ENCODE measurements at places on chromosomes 5 and 9. TPM values are rescaled to one million over a fixed set of nuclear protein-coding genes. Genes with fewer than 3 reads are reported as not detected.

Gene PIP5KL1
- 9.0 TPM for total RNA-seq

- no peak for DNase-seq
Measured at GRCh38 chr5:36573438-36573837, 33.0 kb upstream of the SLC1A3 start.

Gene PPP3R2
- total RNA-seq: 0.34 TPM

Gene FLT4
- total RNA-seq: 1.8 TPM

Gene RAD50
- 51.6 TPM for total RNA-seq

DNA sequence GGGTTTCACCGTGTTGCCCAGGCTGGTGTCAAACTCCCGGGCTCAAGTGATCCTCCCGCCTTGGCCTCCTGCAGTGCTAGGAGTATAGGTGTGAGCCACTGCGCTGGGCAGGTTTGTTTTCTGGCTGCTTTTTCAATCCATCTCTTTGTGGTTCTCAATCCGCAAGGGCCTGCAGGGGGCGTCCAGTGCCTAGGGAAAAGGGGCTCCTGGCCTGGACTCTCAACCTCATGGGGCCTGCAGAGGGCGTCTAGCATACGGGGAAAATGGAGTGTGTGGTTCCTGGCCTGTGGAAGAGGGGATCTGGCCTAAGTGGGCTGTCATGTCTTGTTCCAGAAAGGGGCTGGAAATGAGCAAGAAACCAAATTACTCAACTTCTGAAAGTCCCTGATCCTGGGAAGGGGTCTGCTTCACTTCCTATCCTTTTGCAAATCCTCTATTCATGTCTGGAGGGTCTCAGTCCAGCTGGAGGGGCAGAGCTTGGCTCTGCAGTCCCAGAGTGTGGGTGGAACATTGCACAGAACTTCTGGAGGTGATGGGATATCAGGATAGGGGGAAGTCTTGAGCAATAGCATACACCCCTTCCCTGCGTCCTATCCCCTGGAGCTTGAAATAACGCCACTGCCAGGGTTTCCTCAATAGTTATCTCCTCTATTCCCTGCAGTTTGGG is 12.7 kb upstream of the CCL27 start:
- DNase-seq: peak; percentile 66

Gene PNPLA7
- total RNA-seq: 5.7 TPM

GRCh38 chr5:142640316-142641005 is 45.4 kb downstream of the FGF1 start:
- no peak for DNase-seq

- DNase-seq: no peak
Measured at GRCh38 chr5:11797132-11797531, 107.1 kb downstream of the CTNND2 start.

- no peak for DNase-seq
Measured at GRCh38 chr5:56319526-56320181, 86.5 kb upstream of the ANKRD55 start.

DNA sequence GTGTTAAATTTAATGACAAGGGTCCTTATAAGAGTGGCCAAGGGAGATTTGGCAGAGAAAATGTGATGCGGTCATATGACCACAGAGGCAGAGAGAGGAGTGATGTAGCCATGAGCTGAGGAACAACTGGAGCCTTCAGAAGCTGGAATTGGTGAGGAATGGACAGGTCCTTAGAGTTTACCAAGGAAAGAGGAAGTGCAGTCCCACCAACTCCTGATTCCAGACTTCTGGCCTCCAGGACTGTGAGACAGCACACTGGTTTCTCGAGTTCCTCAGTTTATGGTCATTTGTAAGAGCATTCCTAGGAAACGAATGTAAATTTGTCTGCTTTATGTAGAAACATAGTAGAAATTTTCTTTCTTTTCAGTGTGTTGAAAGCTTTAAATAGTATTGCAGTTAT is 410.1 kb downstream of the CDH18 start:
- no peak for DNase-seq

GRCh38 chr5:175321927-175322532 is 122.0 kb downstream of the DRD1 start:
- peak; percentile 48 for DNase-seq

GRCh38 chr9:70947511-70947910 is 173.9 kb downstream of the TRPM3 start:
- DNase-seq: no peak

- no peak for DNase-seq
Measured at GRCh38 chr9:107548298-107549142, 59.0 kb upstream of the KLF4 start.

GRCh38 chr5:16492398-16493140 is 27.0 kb upstream of the ZNF622 start:
- DNase-seq: no peak

DNA sequence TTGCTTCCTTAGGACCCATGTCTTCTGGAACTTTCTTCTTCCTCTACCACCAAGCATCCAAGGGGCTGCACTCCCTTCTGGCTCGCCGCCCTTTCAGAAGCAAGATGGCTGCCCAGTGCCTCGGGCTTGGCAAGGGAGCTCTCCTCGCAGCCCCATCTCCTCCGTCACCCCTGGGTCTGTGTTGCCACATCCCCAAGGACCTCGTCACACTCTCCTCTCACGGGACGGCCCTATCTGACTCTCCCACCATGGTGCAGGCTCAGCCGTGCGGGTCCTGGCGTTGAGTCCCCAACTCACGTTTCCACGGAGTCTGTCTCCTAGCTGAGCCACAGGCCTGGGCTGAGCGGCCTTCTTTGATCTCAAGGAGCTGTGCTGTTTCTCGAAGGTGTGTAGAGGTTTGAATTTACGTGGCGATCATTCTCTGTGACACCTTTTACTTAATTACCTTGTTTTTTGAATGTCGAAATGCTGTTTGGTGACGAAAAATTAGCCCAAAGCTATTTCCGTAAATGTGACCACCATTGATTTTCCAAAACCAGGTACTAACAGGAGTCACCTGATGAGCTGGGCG is 15.0 kb upstream of the SCGB3A1 start:
- no peak for DNase-seq

DNA sequence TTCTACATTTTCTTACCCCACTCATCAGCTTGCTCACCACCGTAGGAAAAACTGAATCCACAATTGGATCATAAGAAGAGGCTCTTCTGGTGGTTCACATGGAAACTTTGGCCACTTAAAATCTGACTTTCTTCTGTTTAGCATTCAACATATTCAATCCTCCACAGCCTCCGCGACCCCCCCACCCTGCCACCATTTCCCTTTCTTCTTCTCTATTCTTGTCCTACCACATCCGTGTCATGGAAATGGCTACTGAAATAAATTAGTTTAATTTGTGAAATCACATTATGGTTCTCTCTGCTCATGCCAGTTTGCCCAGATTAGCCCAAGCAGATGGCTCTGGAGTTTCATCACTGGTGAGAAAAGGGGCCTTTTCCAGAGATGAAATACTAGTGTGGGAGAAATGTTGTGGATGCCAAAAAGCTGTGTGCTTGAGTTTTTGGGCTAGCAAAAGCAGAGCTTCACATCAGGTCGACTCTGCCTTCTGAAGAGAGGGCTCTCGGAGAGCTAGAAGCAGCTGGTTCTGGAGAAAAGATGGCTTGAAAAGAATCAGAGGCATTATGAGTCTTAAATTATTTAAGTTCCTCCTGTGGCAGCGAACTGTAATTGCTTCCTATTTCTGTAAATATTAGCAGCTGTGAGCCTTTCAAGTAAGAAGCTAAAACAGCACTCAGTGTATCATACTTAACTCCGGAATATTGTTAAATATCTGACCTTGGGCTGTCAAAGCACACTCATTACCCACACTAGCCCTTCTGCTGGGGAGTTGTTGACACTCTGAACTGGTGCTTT is 107.1 kb downstream of the MAT2B start:
- no peak for DNase-seq

DNA sequence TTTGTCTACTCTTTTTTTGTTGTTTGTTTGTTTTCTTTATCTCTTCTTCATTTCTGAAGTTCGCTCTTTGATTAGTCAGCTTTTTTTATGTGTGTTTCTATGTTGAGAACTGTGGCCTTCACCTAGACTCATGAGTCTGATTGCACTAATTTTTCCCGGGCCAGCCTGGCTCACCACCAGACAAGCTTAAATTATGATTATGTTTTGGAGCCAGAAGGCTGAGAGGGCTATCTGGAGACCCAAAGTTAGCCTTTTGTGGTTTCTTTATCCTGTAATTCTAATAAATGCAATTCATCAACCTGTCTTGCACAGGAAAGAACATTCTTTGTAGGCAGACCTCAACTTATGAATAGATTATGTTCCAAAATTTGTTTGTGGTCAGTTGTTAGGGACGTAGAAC is 20.8 kb upstream of the ACTBL2 start:
- no peak for DNase-seq

- DNase-seq: no peak
Measured at GRCh38 chr5:151935135-151935695, 10.6 kb upstream of the GLRA1 start.

Gene LECT2
- not detected for total RNA-seq

DNA sequence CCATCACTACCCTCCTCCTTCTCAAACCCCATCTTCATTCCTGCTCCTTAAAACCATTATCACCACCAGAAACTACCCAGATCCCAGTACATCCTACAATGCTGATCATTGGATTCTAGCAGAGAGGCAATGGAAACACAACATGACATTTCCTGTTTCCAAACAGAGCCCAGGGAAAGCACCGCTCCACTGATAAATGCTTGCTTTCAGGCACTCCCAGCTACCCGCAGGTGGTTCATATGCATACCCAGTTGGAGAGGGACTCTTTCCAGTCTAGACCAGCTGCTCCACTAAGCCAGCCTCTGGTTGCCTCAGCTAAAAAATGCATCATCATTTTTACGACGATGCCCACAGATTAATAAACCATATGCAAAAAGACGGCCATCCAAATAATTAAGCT is 39.2 kb upstream of the ACO1 start:
- no peak for DNase-seq

DNA sequence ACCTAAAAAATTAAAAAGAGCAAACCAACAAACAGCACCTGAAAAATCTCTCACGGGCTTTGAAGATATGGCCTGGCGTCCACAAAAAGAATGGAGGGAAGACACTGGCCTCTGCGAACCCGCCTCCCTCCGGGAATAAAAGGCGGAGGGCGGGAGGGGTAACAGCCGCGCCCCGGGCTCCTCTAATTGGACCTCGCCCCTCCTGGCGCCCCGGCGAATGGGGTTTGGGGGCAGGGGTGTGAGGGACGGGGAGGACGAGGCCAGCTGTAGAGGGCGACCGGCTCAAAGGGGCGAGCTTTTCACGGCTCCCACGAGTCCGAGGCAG is 753 bp downstream of the FANCC start:
- DNase-seq: no peak

Gene SLC45A2
- 0.45 TPM for total RNA-seq

GRCh38 chr5:127988146-127988760 is 95.3 kb upstream of the SLC12A2 start:
- DNase-seq: no peak

- DNase-seq: no peak
Measured at GRCh38 chr5:149764086-149764485, 34.0 kb downstream of the PPARGC1B start.

DNA sequence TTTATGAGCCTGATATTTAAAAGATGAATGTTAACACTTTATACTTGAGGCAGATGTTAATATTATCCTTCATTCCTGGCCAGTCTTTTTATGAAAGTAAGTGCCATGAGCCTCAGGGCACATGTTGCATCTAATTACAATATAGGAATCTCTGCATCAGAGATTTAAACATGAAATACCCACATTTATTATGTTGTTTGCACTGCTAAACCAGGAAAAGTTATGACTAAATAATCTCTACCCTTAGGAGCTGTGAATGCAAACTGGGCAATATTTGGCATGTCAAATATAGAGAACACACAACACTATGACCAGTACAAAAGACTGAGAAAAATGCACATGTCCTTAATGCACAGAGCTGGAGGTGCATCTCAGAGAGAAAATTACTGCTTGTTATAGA is 526.1 kb upstream of the GRAMD2B start:
- DNase-seq: no peak

Gene AP3B1
- 50.6 TPM for total RNA-seq

Gene GAS1
- total RNA-seq: 49.1 TPM

- DNase-seq: no peak
Measured at GRCh38 chr5:119355244-119355638, 578 bp upstream of the TNFAIP8 start.

DNA sequence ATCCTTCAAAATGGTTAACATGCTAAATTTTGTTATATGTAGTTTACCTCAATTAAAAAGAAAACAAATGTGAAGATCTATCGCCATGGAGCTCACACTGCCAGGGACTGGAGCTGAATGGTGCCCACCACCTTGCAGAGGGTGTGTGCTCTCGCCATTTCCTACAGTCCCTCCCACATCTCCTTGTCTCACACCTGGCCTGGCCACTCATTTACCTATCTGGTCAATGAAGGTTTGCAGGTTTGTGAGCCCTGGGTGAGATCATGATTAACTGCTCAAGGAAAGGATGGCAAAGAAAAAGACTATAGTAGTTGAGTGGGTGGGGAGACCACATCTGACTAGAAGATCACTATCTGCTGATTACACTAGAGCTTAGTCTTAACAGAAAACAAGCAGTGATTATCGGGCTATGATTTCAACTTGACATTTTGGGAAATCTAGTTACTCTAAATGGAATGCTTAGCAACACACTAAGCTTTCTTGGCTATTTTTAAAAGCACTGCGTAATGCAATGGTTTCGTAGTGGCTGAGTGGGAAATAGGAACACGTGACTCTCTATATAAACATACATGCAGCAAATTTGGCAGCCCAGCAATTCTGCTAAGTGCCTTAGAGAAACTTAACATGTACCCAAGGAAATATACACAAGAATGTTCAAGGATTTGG is 27.3 kb downstream of the PUM3 start:
- DNase-seq: no peak

Gene ABO
- total RNA-seq: 2.0 TPM

Gene PCDHB14
- total RNA-seq: 7.1 TPM

DNA sequence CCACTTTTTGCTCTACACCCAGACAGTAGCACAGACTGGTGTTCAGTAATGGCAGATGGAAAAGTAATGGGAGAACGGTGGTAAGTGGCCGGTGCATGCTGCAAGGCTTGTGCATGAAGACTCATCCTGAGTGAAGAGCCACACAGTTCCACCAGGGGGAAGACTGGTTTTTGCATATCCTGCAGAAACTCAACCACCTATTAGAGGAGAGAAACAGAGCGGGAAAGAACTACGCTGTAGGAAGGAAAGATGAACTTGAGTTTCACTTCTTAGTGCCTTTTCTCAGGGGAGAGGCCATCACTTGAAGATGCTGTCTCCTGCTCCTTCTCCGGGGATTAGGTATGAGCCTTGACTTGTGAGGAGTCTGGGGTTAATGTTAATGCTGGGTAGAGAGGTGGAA is 9.4 kb upstream of the PRSS3 start:
- no peak for DNase-seq

Gene PCDHGA12
- total RNA-seq: 4.1 TPM

Measured in mesothelial cell of epicardium (in vitro differentiated cells).